ENCODE measurements at places on chromosomes 6 and 20.

DNA sequence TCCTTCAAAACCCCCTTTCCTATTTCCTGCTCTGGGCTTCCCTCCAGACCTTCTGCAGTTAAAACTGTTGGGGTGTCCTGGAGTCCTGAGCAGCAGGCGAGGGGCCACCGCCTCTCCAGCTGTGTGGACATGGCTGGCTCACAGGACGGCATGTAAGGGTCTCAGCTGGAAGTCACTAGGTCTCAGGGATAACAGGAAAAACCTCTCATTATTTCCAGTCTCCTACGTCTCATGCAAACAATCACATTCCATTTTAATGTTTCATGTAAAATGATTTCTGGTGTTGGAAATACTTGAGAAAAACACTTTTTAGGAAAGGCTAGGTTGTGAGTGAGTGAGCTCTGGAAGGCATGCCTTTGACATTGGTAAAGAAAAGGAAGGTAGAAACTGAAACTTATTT is 158.7 kb downstream of the SCML4 start:
- DNase-seq: no peak

- no peak for DNase-seq
Observed at GRCh38 chr20:64146301-64146935, 17.8 kb upstream of the MYT1 start.

DNA sequence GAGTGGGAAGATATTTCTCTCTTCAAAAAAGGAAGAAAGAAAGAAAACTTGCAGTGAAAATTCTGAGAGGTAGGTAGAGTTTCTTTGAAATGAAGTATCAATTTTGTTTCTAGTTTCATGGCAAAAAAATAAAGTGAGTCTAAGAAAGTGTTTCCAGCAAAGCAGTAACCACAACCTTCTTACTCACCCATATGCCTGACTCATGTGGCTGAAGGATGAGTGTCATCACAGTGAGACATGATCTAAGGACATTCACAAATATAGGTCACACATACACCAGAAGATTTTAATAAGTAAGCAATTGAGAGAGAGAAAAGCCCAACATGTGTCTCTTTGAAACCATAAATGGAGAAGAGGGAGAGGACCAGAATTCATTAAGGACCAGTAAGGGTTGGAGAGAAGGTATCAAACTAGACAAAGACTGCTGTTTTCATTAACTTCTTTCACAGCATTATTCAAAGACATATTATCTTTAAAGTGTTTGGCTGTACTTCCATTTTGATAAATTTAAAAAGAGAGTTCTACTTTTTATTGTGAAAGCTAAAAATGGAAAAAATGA is 169.5 kb downstream of the FRK start:
- DNase-seq: peak; percentile 29

- DNase-seq: no peak
Observed at GRCh38 chr20:21936261-21936660, 230.8 kb downstream of the PAX1 start.

DNA sequence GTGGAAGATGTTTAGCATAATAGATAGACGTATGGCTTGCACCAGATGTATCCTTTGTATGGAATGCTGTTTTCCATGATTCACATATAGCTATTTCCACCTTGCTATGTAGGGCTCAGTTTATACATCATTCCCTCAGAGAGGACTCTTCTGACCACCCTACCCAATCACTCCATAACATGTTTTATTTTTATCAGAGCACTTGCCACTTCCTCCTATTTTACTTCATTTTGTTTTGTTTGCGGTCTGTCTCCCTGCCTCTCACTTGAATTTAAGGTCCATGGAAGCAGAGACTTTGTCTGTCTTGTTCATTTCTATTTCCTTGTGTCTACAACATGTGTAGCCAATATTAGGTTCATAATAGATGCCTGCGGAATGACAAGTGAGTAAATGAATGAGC is 266.9 kb upstream of the CITED2 start:
- DNase-seq: no peak

DNA sequence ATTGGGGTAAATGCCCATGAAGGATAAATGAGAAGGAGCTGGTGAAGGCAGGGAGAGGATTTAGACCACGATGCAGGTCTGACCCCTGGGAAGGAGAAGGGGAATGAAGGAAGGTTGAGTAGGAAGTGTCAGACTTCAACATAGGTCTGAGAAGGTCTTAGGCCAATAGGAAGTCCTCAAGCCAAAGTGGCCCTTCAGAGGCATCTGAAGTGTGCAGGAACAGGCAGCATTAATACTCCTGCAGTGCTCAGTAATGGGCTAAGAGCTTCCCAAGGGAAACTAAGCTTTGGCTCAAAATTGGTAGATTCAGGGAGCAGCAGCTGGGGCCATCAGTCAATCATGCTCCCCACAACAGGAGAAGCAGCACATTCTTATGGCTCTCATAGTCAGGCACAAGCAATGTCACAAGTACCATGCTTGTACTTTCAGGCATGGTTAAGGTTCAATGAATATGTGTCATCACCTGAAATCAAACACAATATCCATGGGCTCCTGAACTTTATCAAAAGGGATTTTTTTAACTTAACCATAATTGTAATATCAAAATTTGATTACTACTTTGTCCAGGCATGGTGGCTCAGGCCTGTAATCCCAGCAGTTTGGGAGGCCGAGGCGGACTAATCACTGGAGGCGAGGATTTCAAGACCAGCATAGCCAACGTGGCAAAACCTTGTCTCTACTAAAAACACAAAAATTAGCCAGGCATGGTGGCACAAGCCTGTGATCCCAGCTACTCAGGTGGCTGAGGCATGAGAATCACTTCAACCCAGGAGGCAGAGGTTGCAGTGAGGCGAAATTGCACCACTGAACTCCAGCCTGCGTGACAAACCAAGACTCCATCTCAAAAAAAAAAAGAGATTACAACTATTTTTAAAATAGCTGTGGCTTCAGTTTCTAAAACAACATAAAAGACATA is 9.9 kb downstream of the RALGAPA2 start:
- DNase-seq: no peak

DNA sequence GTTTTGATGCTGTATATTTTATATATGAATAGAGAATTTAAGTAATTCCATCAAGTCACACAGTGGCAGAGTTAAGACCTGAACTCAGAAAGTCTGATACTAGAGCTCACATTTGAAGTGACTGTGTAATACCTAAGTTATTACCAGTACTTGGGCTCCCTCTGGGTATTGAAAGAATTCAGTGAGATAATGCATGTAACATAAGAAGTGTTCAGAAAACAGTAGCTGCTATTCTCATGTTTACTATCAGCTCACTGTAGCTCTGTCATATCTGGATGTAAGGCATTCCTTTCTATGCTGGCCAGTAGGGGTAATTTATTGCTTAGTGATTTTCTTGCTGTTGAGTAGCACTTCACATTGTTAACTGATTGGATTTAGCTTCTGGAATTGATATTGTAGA is 44.6 kb downstream of the NKX2-4 start:
- no peak for DNase-seq

- no peak for DNase-seq
Observed at GRCh38 chr20:12040261-12040660, 122.6 kb downstream of the BTBD3 start.

DNA sequence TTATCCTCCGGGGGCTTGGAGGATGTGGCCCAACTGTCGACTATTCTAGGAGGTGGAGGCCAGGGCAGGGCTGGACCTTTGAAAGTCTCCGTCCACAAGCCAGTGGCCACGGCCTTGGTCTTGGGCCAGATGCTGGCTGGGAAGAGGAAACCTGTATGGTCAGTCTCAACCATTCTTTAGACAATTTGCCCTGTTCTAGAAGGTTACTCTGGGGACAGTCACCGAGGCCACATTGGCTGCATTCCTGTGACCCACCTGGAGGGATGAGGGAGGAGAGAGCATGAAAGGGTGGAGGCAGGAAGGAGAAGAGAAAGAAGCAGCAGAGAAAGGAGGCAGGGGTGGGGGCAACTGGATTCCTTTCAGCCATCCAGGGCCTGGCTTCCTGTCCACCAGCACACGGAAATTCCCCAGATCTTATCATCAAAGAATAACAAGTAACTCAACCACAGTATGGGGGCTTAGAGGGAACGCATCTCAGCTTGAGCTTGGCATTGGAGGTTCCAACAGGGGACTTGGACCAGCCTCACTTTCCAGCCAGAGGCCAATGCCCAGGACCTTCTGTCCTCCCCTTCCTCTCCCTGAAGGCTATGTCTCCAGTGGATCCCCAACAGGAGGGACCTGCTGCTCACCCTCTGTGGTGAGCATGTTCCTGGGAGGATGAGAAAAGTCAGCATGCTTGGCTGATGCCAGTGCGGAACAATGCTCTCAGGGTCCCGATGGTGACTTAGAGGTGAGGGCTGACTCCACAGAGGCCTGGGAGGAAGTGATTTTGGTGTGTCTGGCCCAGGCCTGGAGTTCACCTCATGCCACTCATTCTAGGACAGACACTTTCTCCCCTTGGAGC is 30.4 kb downstream of the TGM2 start:
- no peak for DNase-seq

Measured in GM04503 (cell line).